ENCODE measurements at places on chromosomes 2 and 18.

DNA sequence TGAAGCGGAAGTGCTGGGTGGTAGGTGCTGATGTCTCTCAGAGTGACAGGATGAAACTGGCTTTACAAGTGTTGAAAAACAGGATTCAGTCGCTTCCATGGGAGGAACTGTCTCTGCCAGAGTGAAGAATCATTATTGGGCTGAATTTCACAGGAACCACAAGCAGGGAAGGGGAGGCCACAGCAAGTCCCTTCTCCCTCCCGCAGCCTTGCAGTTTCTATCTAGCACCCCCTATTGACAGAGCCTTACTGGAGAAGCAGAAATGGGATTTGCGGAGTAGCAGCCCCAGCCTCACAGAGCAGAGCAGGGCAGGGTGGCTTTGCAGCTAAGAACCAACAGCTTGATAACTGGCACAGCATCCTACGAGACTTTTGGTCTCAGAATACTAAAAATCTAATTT, 33.3 kb upstream of the RMP24 start:
- no peak for DNase-seq

DNA sequence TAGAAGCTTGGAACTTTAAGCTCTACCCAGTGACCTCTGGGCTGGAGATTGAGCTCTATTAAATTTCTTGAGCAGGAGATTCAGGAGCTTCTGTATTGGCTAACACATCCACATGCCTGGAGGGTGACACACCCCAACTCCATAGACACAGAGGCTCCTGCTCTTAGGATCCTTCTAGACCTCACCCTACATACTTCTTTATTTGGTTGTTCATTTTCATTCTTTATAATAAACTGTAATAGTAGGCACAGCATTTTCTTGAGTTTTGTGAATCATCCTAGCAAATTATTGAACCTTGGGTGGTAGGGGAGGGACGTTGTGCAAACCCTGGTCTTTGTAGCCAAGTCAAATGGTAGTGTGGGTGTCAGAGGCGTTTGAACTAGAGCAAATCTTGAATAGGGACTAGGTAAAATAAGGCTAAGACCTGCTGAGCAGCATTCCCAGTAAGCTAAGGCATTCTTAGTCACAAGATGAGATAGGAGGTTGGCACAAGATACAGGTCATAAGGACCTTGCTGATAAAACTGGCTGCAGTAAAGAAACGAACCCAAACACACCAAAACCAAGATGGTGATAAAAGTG, 323.8 kb upstream of the GALNT5 start:
- DNase-seq: no peak

GRCh38 chr2:689237-689636, 12.0 kb upstream of the TMEM18 start:
- no peak for DNase-seq

DNA sequence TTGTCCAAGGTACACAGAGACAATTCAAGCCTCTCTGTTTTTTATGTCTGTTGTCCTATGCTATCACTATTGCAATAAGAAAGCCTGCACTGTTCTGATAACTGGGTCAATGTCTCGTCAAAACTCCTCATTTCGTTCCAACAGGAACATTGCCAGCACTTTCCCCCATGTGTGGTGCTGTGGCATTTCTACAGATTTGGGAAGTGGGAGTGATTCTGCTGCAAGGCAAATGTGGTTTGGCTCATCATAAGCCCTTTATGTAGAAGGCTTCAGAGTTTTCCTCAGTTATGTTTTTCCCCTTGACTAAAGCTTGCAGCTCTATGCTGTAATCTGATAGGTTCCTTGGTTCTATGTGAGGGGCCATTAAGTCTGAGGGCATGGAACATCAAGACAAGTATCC, 324.1 kb upstream of the TCF4 start:
- DNase-seq: no peak

GRCh38 chr2:118986738-118987137, 44.7 kb downstream of the MARCO start:
- no peak for DNase-seq

GRCh38 chr18:13394801-13395200, 176.2 kb downstream of the LDLRAD4 start:
- no peak for DNase-seq

GRCh38 chr2:38692636-38693318, 26.9 kb downstream of the GALM start:
- DNase-seq: no peak

DNA sequence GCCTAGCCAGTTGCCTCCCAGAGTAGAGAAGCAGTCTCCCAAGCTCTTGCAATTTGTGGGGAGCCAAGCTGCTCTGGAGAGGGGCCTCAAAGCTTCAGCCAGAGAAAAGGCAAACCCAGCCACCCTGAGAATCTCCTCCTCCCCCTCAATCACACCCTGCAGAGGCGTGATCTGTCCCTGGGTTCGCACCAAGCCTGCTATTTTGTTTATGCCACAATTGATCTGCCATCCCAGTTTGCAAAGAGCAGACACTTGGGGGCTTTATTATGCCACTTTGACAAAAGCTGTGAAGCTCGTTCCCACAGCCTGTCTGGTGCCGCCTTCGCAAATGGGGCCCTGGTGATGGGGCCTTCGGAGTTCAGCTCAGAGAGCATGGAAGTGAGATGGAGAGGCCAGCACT, 125.5 kb downstream of the MSH2 start:
- no peak for DNase-seq

- no peak for DNase-seq
Observed at GRCh38 chr18:32104516-32104915, 12.8 kb downstream of the RNF138 start.

DNA sequence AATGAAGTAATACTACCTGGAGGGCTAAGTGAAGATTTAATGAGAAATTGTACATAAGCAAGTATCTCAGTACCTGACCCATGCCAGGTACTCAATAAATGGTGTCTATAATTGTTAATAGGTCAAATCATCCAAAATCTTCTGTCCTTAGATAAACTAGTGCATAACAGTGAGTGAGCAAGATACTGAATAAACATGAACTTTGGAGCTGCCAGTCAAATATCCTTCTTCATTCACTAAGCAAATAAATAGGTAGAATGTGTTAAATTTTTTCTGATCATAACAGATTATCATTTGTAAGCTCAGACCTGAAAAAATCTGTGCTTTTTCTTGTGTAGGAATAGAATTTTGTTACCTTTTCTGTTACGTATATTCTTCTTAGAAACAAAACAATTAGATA, 39.6 kb downstream of the RAB3GAP1 start:
- DNase-seq: no peak

GRCh38 chr18:55421615-55422419, 166.2 kb downstream of the TCF4 start:
- no peak for DNase-seq

- DNase-seq: no peak
Observed at GRCh38 chr2:173556816-173557215, 202.1 kb downstream of the CDCA7 start.

DNA sequence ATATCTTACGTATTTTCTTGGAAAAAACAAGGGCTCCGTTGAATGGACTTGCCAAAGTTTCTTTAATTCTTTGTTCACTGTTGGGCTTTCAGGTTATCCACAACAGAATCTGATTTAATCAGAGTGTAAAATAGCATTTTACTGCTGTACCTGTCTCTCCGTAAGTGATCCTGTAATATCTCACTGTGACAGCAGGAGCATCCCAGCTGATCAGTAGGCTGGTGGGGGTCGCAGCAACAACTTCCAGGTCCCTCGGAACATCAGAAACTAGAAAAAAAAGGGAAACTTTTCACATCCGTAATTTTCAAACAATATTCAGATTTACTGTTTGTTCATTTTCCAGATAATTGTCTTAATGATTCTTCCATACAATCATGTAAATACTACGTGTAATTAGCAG, 51.2 kb downstream of the FN1 start:
- DNase-seq: no peak

GRCh38 chr2:234730066-234730640, 221.7 kb upstream of the SH3BP4 start:
- DNase-seq: no peak

DNA sequence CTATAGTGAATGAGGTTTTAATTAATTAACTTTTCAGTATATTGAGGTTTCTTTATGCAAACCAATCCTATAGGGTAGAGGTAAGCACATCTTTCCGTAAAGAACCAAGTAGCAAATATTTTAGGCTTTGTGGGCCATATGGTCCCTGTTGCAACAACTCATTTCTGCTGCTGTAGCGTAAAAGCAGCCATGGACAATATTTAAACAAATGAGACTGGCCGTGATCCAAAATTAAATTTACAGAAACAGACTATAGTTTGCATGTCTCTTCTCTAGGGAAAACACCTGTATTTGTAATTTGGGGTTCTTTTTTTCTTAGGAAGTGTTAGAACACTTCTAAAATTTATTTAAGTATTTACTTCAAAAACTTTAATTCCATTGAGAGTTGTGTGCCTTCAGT, 104.3 kb downstream of the KYNU start:
- DNase-seq: no peak

GRCh38 chr2:70947556-70948184, 12.0 kb downstream of the ATP6V1B1 start:
- DNase-seq: no peak

- DNase-seq: no peak
Observed at GRCh38 chr2:24394998-24395397, 34.7 kb upstream of the ITSN2 start.

DNA sequence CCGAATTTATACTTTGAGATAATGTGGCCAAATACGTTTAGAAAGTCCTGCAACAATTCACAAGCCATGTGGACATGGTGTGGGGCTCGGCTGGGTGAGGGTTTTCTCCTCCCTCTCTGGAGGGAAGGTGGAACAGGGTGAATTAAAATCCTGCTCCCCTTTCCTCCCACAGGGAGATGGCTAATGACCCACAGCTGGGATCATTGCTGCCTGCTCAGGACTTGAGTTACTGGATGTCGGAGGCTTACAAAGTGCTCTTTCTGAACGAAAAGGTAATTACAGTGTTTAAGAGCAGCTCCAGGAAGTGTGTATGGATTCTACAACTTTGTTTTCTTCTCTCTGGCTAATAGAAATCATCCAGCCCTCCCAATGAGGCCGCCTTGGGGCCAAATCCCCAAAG, 97.9 kb upstream of the ALKAL2 start:
- no peak for DNase-seq

DNA sequence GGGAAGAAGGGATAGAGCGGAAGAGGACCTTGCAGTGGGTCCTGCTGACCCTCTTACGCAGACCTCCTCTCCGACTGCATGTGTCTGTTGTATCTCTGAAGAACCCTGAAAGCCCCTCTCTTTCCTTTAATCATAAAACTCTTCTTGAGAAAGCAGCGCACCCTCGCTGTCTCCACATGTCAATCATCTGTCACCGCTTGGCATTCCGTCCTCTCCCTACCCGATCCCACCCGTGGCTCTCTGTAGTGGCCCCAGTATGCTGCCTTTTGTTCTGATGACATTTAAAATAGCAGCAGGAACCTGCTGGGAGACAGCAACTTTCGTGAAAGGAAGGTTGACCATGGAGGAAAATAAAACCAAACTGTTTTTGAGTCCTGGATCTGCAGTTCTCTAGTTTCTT, 582.9 kb upstream of the SALL3 start:
- no peak for DNase-seq

GRCh38 chr2:240520974-240521350, 36.8 kb downstream of the ANKMY1 start:
- DNase-seq: no peak

DNA sequence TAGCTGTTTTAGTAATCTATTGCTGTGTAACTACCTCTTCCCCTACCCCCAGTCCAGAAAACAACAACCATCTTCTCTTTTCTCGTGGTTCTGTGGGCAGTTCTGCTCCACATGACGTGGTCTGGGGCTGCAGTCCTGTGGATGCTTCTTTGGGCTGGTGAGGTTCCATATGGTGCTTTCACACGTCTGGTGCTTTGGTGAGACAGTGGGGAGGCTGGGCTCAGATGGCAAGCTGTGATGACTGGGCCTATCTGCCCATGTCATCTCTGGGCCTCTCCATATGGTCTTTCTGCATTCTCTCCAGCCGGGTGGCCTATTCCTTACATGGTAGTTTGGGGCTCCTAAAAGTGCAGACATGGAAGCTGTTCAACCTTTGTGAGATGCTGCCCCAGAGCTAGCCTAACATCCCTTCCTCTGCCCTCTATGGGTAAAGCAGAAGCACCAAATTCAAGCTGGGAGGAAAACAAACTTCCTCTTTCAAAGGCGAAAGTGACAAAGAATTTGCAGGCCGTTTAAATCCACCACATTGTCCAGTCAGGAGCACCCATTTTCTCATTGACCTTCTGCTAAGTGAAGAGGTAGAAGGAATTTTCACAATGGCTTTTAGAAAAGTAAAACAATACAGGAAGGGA, 68.3 kb upstream of the IL1R1 start:
- no peak for DNase-seq

GRCh38 chr2:177271981-177272666, 7.6 kb upstream of the NFE2L2 start:
- no peak for DNase-seq

DNA sequence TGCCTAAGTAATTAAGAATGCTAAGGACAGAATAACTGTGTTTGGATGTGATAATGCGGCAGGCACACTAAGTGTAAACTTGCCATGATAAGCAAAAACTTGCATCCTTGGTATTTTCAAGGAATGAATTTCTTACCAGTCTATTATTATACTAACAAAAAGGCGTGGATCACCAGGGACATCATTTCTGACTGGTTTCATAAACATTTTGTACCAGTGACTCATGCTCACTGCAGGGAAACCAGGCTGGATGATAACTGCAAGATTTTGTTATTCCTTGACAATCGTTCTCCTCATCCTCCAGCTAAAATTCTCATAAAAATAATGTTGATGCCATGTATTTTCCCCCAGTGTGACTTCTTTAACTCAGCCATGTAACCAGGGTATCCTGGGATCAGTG, 289.5 kb downstream of the CDCA7 start:
- DNase-seq: no peak

DNA sequence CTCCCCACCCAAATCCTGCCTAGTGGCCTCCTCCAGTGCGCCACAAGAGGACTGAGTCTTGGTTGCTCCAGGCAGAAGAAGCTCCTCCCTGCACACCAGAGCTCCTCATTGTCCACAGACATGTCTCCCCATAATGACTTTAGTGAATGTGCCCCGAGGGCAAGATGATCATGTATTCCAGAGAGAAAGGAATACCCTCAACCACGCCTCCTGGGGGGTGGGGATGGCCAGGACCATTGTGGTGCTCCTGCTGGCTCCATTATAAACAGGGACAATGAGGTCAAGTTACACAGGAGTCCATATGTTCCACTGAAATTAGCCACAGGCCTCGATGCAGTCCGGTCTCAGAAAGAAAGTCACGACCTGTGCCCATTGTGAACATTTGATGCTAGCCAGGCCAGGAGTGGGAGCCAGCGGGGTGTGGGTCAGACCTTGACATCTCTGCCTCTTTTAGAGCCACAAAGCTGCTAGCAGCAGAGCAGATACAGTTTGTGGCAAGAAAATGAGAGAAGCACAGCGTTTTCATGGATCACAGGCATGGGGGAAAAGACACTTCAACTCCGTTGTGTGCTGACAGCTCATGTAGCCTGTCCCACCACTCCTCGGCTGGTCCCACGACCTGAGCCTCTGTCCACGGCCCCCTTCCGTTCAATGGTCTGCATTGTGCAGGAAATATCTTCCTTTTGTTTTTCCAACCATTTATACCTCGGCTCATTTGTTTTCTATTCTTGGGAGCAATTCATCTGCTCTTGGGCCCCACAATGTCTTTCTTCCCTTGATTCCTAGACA, 70.7 kb upstream of the FZD7 start:
- no peak for DNase-seq

Data from Panc1 (cell line).